ENCODE measurements at places on chromosomes 16 and 17.

GRCh38 chr16:30875871-30876801, 17.7 kb downstream of the BCL7C start:
- DNase-seq: peak; percentile 72

- no peak for DNase-seq
Observed at GRCh38 chr17:81230043-81230820, 7.5 kb upstream of the CEP131 start.

GRCh38 chr17:42806249-42806648, 7.6 kb downstream of the CNTD1 start:
- no peak for DNase-seq

DNA sequence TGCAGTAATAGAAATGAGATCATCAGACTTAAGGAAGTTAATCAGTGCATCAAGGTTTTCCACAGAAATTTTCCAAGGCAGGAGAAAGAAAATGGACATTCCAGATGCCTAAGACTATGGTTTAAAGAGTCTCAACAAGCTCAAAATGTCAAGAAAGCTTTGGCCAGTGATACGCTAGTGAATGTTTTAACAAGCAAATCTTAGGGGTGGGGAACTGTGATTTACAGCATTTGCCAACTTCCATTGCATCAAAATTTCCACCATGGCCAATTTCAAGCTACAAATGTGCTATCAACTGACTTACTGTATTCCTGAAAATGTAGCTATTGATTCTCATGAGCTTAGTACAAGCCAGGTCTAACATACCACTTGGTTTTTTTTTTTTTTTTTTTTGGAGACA, 82.4 kb upstream of the CLEC3A start:
- DNase-seq: no peak

- no peak for DNase-seq
Observed at GRCh38 chr17:81012574-81013447, 21.2 kb downstream of the CHMP6 start.

GRCh38 chr17:32625971-32626370, 139.2 kb downstream of the CDK5R1 start:
- no peak for DNase-seq

- no peak for DNase-seq
Observed at GRCh38 chr16:56938664-56939513, 6.9 kb downstream of the HERPUD1 start.

DNA sequence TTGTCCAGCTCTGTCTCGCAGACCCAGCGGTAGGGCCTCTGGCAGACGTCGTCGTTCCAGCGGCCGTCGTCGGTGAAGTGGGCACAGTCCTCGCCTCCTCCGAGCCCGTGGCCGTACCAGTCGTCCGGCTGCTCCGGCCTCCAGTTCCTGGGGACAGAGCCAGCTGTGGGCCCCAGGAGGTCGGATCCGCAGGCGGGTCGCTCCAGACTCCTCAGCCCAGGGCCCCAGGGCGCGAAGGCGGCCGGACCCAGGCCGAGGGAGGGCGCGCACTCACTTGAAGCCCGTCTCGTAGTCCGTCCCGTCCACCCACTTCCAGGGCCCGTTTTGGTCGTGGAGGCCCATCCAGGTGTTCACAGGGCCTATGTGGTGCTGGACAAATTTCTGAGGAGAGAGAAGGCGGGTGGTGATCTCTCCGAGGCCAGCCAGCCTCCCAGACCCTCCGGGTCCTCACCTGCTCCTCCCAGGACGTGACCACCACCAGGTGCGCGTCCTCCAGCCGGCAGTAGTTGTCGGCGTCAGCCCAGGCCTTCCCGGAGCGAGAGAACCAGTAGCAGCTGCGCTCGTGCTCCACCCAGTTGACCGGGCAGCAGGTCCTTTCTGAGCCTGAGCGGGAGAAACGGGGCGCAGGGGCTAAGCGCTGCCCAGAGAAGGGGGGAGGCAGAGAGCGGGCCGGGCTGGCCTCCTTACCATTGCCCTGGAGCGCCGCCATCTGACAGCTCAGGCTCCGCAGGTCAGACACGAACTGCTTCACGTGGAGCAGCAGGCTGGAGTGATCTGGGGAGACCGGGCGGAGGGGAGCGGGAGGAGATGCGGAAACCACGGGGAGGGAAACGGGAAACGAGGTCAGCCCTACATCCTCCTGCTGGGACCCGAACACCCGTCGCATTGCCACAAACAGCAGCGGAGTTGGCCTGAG, 5.2 kb downstream of the ASGR1 start:
- DNase-seq: peak; percentile 35

- DNase-seq: no peak
Observed at GRCh38 chr16:49327466-49327865, 45.8 kb upstream of the CBLN1 start.

GRCh38 chr17:72556944-72557826, 436.4 kb downstream of the SOX9 start:
- DNase-seq: no peak

DNA sequence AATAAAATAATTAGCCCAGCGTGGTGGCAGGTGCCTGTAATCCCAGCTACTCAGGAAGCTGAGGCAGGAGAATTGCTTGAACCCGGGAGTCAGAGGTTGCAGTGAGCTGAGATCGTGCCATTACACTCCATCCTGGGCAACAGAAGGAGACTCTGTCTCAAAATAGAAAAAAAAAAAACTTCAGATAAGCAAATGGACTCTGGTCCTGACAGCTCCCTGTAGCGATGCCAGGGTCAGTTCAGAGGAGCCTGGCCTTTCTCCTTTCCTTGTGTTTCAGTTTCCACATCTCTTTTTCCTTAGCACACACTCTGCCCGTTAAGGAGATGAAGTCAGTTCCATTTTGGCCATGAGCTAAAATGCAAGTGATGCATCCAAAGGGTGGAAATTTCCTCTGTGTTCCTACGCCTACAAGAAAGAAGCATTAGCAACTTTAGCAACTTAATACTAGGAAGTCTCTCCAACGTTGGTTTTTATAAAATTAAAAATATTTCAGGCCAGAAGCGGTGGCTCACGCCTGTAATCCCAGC, 11.6 kb upstream of the GRB2 start:
- DNase-seq: no peak

- no peak for DNase-seq
Observed at GRCh38 chr17:41456204-41456603, 11.0 kb downstream of the KRT32 start.

DNA sequence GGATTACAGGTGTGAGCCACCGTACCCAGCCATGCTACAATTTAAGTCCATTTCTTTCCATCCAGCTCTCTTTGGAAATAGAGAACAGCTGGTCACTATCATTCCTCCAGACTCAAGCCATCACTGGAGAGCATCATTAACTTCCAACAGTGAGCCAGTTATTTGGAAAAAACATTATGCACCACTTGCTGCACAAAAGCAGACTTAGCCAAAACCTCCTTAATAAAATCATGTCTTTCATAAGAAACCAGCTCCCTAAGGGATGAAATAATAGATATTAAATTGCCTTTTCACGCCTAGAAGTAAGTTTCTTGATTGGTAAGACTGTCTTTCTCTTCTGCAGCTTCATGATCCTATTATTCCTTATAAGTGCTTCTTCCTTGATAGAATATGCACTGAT, 17.9 kb downstream of the SLC39A11 start:
- no peak for DNase-seq

- DNase-seq: no peak
Observed at GRCh38 chr17:49435671-49436029, 21.0 kb upstream of the PHB1 start.

- DNase-seq: no peak
Observed at GRCh38 chr17:58421711-58422110, 4.4 kb upstream of the RNF43 start.

GRCh38 chr16:15704545-15704987, 54.5 kb downstream of the NDE1 start:
- peak; percentile 16 for DNase-seq

- DNase-seq: peak; percentile 17
Observed at GRCh38 chr17:36602924-36603384, 1.6 kb downstream of the MRM1 start.

GRCh38 chr17:38885728-38886642, 16.1 kb downstream of the LASP1 start:
- DNase-seq: no peak

- DNase-seq: peak; percentile 38
Observed at GRCh38 chr16:66604376-66605176, at the start of gene CMTM3. Gene CMTM3, plus strand, starts transcription at chr16:66604704. Its CDS starts 102 bp downstream, at chr16:66604806.

GRCh38 chr17:49342575-49342936, 19.5 kb downstream of the ZNF652 start:
- DNase-seq: no peak

GRCh38 chr17:16123531-16123930, 91.8 kb downstream of the NCOR1 start:
- DNase-seq: no peak

DNA sequence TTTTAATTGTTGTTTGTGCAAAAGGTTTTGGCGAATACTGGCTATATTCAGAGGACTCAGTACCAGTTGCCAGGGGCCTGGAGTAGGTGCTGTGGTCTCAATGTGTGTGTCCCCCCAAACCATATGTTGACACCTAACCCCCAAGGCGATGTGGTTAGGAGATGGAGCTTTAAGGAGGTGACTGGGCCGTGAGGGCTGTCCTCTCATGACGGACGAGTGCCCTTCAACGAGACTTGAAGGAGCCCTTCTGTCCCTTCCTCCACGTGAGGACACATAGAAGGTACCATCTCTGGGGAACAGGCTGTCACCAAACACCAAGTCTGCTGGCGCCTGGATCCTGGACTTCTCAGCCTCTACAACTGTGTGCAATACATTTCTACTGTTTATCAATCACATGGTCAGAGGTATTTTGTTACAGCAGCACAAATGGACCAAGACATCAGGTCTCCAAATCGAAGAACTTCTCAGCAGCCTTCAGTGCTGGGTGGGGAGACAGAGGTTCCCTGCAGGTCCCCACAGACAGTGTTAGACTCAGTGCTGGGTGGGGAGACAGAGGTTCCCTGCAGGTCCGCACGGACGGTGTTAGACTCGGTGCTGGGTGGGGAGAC, 24.8 kb upstream of the METRNL start:
- DNase-seq: no peak

DNA sequence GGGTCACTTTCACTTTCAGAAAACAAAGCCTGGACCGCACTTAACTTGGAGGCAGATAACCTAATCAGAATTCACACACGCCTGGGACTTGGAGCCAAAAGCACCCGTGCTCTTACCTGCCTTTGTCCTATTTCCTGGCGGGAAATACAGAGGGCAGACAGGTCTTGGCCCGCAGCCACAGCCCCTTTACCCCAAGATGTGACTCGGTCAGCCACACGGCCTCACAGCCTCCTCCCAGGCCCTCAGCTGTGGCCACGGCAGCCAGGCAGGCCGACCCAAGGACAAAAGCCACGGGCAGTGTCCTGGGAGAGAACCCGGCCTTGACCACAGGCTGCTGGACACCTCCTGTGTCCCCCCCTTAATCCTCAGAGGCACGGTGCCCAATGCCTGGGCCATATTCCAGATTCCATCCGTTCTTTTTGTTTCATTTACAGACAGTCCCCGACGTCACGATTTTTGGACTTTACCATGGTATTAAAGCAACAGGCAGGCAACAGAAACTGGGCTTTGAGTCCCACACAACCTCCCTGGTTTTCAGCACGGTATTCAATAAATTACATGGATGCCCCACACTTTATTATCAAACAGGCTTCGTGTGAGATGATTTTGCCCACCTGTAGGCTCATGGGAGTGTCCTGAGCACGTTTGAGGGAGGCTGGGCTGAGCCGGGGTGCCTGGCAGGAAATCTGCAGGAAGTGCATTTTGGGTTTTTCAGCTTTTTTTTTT, 30.1 kb upstream of the GAA start:
- no peak for DNase-seq

- DNase-seq: no peak
Observed at GRCh38 chr17:67582673-67583081, 135.1 kb upstream of the NOL11 start.

- no peak for DNase-seq
Observed at GRCh38 chr17:21602176-21602575, 90.1 kb upstream of the KCNJ18 start.

DNA sequence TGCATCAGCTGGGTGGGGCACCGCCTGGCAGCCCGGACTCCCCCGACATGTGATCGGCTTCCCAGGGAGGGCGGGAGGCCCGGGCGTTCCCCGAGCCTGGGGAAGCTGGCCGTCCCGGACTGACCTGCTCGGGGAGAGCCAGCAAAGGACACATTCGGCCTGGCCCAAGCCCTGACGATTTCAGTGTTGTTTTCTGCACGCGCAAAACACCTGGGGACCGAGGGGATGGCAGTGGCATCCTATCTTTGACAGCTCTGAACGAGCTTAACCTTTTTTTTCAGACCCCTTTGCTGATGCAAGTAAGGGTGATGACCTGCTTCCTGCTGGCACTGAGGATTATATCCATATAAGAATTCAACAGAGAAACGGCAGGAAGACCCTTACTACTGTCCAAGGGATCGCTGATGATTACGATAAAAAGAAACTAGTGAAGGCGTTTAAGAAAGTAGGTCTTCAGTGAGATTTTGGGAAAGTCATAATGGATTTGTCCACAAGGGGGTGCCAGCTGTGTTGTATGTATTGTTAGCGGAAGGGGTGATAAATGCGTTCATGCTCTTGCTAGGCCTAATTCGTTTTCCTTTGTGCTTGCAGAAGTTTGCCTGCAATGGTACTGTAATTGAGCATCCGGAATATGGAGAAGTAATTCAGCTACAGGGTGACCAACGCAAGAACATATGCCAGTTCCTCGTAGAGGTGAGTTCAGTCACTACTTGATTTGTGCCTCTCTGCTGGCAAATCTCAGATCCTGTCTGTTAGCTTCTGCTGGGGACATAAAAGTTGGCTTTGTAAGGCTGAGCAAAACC, 1.0 kb downstream of the EIF1 start:
- DNase-seq: peak; percentile 41

- peak; percentile 27 for DNase-seq
Observed at GRCh38 chr17:45248132-45248957, 13.5 kb downstream of the SPATA32 start.

DNA sequence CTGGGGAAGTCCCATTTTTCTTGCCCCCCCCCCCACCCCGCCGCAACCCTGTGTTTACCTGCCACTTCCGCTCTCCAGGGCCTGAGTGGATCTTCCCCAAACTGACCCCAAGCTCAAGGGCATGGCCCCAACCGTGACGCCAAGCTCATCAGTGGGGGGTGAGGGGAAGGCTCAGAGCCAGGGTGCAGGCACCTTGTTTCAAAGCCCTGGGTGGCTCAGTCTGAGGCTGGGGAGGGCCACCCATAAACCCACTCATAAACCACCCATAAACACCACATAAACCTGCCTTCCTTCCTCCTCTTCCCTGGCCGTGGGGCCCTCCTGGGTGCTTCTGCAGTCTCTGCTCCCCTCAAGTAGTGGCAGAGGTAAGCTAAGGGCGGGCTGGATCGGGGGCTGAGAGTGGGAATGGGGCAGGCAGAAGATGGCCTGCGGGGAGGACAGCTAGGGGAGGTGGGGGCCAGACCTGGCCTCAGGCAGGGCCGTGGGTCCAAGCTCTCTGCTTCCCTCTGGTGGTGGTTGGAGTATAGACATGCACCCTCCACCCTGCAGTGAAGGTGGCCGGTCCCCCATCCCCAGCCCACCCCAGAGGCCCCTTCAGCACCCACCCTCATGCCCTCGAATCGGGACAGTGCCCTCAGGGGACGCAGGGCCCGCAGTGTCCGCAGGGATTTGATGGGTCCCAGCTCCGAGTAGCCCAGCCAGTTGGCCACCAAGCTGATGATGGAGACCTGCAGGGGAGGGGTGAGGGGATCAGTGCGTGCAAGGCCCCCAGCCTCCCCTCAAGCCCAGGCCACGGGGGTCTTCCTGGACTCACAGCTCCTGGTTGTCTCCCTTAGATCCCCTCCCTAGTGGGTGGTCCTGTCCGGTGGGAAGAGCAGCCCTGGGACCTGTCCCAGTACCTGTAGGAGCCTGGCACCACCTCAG, 14.6 kb upstream of the CD79B start:
- DNase-seq: no peak

- DNase-seq: no peak
Observed at GRCh38 chr17:43655693-43656255, 5.9 kb downstream of the MEOX1 start.
